Midbrain (tissue), 1 donor: ENCODE measurements at places on chromosomes 3 and 15.
A peak's percentile ranks its signal among the peaks of the same experiment; 100 is the strongest.

GRCh38 chr3:197031315-197032285 lies 2.0 kb upstream of the MELTF start:
- no peak for DNase-seq

DNA sequence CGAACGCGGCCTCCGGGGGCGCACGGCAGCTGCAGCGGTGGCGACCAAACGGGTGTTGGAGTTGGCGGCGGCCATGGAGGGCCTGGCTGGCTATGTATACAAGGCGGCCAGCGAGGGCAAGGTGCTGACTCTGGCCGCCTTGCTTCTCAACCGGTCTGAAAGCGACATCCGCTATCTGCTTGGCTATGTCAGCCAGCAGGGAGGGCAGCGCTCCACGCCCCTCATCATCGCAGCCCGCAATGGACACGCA lies 725 bp downstream of the FEM1B start:
- peak; percentile 62 for DNase-seq

DNA sequence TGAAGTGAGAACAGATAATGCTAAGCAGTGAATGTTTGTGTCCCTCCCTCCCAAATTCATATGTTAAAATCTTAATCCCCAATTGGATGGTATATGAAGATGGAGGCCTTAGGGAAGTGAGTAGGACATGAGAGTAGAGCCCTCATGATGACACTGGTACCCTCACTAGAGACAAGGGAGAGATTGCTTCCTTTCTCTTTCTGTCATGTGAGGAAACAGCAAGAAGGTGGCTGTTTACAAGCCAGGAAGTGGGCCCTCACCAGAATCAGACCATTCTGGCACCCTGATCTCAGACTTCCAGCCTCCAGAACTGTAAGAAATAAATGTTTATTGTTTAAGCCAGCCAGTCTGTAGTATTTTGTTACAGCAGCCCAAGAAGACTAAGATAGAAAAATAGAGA lies 209.5 kb downstream of the SATB1 start:
- no peak for DNase-seq

GRCh38 chr15:89852342-89852995 lies 37.8 kb upstream of the ANPEP start:
- DNase-seq = no peak

DNA sequence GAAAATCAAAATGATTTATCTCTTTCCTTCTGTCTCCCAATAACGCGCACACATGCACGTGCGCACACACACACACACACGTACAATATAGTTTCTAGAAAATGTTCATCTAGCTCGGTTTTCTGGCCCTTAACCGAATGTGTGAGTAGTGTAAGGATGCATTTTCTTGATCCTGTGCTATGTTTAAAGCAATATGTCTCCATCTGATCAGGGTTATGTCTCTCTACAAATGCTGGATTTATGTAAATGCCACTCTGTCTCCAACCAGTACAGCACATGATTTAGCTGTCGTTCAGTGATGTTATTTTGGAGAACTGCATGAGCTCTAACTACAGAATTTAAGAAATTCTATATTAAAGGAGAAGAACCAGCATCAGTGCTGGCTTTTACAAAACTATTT lies 198.0 kb downstream of the TJP1 start:
- DNase-seq = no peak

DNA sequence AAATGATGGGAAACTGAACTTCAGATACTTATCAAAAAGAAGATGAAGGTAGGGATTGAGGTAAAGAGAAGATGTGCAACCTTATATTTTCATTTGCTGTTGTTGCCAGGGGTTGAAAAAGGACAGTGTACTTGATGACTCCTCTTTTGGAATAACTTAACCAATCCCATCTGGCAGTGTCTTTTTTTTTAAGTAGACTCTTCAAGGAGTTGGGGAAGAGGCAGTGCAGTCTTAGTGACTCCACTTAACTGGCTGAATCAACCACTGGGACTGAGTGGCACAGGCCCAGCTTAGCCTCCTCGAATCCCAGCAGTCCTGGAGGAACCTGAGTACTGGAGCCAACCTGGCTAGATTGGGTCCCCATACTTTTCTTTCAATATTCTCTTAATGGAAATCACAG lies 27.3 kb upstream of the FILIP1L start:
- no peak for DNase-seq

DNA sequence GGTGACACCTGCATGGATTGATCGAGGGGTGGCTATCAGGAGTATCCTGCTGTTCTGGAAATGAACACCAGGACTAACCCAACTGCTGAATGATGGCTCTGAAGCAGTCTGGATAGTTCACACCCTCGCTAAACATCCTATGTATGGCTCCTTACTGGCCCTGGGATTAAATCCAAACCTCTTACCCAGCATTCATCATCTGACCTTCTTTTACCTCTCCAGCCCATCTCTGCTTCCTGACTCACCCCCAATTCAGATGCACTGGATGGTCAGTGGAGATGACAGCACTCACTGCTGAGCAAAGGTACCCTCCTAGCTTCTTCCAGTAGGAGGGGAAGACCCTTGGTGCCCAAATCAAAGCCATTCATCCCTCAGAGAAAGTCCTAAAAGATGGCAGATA lies 235.2 kb upstream of the TRIM42 start:
- DNase-seq = no peak

DNA sequence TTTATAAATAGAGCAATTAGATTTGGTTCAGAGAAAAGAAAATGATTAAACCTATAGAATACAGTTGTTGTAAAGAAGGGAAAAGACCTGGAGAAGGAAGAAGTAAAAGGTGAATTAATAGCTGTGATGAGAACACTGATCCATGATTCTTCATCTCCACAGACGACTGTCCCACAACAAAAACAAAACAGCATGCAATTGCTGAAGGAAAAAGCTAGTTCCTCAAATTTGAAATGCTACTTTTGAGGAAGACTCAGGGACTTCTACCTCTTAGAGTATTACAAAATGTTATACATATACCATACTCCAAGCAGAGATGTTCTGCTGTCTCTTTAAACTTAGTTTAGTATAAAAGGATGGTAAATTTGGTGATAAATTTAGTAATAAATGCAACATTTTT lies 21.5 kb downstream of the ALCAM start:
- no peak for DNase-seq
